ENCODE measurements at places on chromosomes 3 and 15. TPM values are rescaled to one million over a fixed set of nuclear protein-coding genes. Genes with fewer than 3 reads are reported as not detected.

- no peak for DNase-seq
Observed at GRCh38 chr3:38548154-38548931, 52.2 kb downstream of the EXOG start.

- DNase-seq, result no peak
Observed at GRCh38 chr3:107456501-107456900, 66.3 kb upstream of the BBX start.

DAPK2 gene
- 4.4 TPM for total RNA-seq

GRCh38 chr15:59993041-59993750 is 10.9 kb upstream of the FOXB1 start:
- no peak for DNase-seq

DNA sequence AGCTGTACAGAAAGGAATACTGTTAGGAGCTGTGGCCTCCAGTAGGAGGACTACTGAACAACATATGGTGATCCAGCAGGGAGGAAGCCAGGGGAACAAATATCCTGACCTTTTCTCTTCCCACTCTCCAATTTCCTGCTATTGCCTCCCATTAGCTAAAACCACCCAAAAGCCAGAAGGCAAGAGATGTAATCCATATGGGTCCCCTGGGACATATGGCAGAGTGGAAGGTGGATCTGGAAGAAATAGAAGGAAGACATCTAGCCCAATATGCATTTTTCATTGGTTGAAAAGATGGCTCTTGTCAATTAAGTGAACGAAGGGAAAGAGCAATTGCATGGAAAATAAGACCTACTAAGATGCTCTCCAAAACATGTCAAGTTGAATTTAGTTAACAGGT is 167.2 kb downstream of the CNTN3 start:
- no peak for DNase-seq

ATP13A3 gene
- total RNA-seq, result 144 TPM

PLOD2 gene
- total RNA-seq, result 0.35 TPM

FMN1 gene
- 0.11 TPM for total RNA-seq

RPP14 gene
- total RNA-seq, result 24.5 TPM

NOX5 gene
- total RNA-seq, result not detected

- DNase-seq, result no peak
Observed at GRCh38 chr15:95658799-95659198, 671.7 kb upstream of the NR2F2 start.

SH2D7 gene
- not detected for total RNA-seq

RPSA gene
- total RNA-seq, result 2,459 TPM

DNA sequence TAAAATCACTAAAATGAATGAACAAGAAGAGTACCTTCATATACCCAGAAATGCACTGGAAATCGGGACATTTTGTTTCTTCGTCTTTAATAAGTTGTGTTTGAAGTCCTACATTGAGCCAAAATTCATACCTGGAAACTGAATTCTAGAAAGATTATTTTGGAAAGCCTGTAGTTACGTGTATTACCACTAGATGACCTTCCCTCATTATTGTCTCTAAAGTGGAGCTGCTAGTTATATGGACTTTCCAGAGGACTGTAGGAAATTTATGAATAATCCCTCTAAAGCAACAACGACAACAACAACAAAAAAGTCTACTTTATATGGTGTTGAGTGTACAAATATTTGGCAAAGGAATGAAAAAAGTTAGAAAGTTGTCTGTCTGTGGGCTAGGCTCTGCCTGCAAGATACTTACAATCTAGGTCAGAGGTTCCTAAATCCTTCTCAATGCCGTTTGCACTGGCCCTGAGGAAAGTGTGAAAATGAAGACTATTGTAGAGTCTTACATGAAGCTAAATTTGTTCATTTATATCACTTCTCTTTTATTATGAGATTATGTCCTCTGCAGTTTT is 234.8 kb upstream of the NR2E3 start:
- no peak for DNase-seq

- no peak for DNase-seq
Observed at GRCh38 chr15:98651036-98651481, 2.7 kb downstream of the IGF1R start.

GRCh38 chr3:169268286-169268776 is 395.2 kb downstream of the MECOM start:
- DNase-seq, result no peak

- DNase-seq, result no peak
Observed at GRCh38 chr15:41104234-41104633, 11.8 kb downstream of the INO80 start.

DNA sequence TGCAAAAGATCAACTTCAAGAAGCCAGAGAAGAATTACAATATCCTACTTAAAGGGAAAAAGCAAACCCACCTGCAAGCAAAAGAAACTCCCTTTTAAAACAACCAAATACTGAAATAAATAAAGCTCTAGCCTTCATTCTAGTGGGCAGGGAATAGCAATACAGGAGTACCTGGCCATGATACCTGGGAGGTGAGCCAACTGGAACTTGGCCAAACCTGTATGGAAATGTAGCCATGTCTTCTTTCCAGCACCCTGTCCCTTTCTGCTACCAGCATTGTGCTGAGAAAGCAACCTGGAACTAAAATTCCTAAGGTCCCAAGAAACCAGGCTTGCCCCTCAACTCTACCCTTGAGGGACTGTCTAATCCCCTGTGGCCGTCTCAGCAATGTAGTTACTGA is 530.0 kb downstream of the EPHB1 start:
- DNase-seq, result no peak

- DNase-seq, result no peak
Observed at GRCh38 chr3:24525022-24525421, 30.4 kb upstream of the THRB start.

DNA sequence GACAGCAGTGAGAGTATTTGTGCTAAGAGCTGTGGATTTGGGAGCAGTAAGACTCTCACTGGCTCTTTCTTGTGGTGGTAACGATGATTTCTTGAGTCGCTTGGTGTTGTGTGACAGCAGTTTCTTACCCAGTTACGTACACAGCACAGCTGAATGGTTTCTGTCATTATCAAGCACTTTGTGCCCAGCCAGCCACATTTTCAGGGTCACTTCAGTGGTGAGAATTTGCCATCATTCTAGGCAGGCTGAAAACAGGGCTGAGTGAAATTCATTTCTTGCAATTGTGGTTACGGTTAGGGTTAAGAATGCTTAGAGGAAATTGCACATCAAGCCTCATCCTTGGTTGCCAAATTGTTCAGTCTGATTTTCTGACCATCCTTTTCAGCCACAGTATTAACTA is 130.1 kb downstream of the RYR3 start:
- no peak for DNase-seq

- DNase-seq, result no peak
Observed at GRCh38 chr3:99878005-99878404, 60.3 kb downstream of the CMSS1 start.

DNA sequence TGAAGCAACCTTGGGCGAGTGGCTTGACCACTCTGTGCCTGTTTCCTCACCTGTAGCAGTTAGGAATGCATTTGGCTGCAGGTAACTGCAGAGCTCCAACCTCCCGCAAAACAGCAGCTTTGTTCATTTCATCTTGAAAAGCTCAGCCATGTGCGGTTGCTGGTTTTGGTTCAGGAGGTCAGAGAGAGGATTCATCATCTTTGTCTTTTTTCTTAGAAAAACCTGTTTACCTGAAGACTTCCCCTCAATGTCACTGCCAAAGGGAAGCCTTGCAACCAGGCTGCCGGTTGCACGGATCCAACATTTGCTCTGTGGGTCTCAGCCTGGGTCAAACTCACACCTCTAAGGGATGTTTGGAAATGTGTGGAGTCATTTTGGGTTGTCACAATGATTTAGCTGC is 16.4 kb upstream of the FURIN start:
- DNase-seq, result no peak

SAXO2 gene
- 1.6 TPM for total RNA-seq

DNA sequence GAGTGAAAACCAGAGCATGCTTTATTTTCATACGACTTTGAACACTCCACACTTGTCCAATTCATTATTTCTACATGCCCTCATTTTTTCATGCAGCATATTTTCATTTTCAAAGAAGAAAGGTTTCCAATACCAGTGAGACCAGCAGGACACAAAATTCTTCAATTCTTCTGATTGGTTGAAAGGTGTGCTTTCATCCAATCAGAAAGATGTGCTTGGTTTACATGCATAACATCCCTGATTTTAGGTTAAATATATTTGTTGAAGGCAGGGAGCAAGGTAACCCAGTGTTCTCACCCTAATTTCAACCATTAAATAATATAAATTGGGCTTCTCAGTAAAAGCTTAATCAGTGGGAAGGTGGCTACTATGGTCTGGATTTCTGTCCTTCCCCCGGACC is 47.5 kb upstream of the PPIB start:
- no peak for DNase-seq

HRG gene
- total RNA-seq, result not detected

Data from CD8-positive, alpha-beta memory T cell (primary cell).